ENCODE measurements at places on chromosomes 7 and 10.

DNA sequence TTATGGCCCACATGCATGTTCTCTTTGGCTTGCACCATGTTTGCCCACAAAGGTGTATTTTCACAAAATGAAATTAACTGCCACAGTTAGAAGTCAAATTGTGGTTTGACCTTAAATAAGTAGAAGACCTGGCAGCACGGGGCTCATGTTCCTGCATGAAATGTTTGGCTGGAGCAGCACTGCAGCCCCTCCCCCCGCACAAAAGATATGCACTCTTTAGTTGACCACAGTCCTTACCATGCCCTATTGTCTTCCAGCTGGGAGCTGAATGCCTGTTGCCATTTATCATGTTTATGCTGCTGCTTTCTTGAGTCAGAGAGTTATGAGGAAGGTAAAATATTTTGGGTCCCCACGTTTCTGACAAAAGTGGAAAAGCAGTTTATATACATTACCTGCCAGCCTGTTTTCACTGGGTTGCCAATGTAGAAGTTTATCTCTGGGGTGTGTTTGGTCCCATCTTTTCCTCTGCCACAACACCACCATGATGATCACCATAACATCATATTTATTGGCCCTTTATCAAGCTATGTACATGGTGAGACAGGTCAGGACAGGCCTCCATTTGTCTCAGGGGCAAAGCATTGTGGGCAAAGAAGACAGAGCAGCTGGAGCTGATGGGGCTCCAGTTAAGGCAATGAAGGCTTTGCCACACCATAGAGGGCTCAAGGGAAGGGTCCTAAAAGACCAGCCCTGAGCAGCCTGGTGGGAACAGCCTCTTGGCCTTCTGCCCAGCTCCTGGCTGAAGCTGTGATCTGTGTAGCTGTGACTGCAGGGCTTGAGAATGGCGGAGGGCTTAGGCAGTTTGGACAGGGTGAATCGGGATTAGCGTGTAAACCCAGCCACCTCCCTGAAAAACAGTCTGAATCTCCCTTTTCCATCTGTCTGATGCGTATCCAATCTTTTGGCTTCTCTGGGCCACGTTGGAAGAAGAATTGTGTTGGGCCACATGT lies 5.4 kb downstream of the PRF1 start:
- no peak for DNase-seq

DNA sequence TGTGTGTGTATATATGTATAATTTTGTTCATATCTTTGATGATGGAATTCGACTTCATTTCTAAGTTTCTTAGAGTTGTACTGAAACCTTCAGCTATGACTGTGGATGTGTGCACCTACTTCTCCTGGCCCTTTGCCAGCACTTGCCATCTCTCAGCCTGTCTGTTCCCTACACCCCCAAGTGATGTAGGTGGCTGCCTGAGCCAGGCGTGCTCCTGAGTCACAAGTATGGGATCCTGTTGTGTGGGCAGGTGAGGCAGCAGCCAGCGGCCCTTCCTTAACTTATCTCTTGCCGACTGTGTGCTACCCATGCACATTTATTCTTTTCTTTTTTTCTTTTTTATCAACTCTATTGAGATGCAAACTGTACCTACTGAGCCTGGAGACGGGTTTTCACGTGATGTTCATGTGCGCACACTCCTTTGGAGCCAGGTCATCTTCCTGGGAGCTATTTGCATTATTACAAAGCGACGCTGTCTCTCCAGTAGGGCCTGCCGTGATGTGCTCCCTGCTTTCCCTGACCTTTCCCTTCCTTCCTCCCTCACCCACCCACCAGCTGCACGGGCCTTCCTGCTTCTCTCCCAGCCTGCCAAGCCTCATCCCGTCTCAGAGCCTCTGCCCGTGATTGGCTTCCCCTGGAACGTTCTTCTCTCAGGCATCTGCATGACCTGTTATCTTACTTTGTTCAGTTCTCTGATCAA lies 31.3 kb upstream of the GALNT11 start:
- DNase-seq = no peak

- no peak for DNase-seq
Measured at GRCh38 chr7:47493976-47494911, 87.7 kb downstream of the TNS3 start.

DNA sequence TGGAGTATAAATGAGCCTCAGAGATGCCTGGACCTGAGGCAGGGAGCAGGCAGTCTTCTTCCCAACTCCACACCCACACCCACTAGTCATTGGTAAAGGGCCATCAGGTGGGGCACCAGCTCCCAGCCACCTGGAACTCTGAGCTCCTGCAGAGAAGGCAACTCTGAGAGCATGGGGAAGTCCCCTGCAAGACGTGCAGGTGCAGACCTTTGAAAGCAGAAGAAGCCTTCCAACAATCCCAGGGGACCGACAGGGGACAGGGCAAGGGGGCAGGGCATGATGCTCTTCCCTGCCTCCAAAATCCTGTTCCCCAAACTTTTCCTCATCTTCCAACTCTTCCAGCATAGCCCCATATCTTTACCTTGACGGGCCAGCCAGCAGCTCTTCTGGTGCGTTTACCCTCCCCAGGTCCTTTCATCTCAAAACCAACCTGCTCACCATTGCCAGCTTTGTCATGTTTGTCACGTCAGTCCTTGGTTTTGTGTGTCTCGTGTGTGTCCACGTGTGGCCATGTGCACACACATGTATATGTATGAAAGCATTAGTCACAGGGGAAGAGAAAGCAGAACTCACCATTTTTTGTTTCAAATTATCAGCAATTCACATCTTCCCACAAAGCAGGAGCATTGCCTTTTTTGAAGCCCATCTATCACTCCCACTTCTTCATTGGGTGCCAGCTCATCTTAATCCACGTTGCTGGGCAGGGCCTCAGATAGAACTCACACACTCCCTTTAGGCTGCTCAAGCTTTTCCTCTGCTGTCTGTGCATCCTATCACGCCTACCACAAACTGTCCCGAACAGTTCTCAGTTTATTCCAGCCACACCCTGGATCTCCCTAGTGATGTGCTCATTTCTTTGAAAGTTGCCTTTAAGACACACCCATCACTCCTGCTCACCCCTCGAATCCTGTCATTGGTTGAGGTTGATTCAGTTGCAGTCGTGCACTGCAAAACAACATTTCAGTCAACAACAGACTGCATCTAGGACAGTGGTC lies 41.0 kb upstream of the AMPH start:
- no peak for DNase-seq

DNA sequence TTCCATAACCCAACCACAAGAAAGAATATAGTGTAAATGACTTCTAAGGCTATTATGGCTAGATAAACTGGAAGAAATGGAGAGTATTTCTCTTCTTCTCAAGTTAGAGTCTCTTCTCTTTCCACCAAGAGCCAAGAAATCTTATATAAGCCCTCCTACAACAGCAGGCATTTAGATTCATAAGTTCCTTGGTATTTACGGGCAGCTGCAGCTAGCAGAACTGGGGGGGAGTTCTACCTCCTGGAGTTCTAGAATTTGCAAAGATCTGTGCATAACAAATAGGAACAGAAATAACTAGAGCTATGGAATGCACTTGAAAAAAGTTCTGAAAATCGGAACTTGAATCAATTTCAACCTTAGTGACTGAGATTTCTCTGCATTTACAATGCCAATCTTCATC lies 715.2 kb upstream of the GRM3 start:
- DNase-seq = no peak

- peak; percentile 32 for DNase-seq
Measured at GRCh38 chr7:2710901-2711551, 23.0 kb downstream of the AMZ1 start.

DNA sequence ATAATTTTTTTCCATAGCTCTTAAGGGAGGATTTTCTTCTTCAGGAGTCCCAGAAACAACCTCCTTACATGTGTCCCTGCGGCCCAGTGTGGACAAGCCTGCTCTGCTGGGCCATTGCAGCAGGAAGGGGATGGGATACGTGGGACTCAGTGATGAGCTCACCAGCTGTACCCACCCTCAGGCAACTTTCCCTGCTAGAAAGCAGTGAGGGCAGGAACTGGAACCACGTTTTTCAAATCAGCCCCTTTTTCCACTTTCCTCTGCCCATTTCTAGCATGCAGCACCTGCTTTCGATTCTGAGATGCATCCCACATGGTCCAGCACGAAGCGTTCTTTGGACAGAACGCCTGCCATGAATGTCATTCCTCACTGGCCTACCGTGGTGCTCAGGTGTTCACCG lies 232.7 kb downstream of the KLF6 start:
- DNase-seq = no peak

GRCh38 chr10:95474228-95475002 lies 86.8 kb downstream of the SORBS1 start:
- no peak for DNase-seq

- DNase-seq = no peak
Measured at GRCh38 chr7:48045195-48045765, 9.9 kb downstream of the C7orf57 start.

- DNase-seq = no peak
Measured at GRCh38 chr7:41975849-41976248, 261.2 kb downstream of the GLI3 start.

- no peak for DNase-seq
Measured at GRCh38 chr7:34041707-34042106, 136.4 kb downstream of the BMPER start.

GRCh38 chr10:89236226-89236797 lies 15.3 kb downstream of the LIPA start:
- no peak for DNase-seq

DNA sequence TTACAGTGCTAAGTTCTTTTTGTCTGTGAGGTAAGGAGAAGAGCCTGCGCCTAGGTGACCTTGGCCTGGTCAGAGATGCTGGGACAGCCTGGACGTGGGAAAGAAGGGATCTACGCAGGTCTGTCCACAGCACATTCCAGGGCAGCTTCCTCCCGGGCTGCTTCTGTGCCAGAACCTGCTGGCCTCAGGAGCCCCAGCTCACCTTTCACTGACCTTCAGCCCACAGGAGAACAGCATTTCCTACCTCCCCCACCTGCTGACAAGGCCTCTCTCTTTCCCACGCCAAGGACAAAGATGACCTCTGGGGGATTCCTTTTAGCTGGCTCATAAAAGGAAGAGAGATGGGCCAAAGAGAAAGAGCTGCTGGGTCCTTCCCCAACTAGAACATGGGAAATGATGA lies 260.6 kb downstream of the KCNMA1 start:
- no peak for DNase-seq

- DNase-seq = no peak
Measured at GRCh38 chr10:16904639-16905061, 87.4 kb upstream of the RSU1 start.

- DNase-seq = no peak
Measured at GRCh38 chr7:87110778-87111177, 41.5 kb upstream of the DMTF1 start.

DNA sequence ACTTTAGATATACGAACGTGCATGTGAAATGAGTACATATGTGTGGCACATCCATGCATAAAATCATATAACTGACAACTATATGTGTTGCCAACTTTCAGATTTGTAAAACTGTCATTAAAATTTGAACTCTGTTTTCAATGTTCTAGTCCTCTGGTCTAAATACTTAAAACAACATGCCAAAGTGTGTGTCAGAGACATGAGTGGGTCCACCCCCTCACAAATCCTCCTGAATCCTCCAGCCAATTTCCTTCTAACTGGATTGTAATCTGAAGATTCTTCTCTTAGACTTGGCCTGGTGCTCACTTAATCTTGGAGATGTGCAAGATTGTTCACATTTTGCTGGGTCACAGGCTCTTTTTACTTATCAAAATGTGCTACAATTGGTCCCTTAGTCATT lies 184.1 kb downstream of the RELN start:
- DNase-seq = no peak

Measured in NK-92 treated with Interleukin-12 subunit alpha and Interleukin-12 subunit beta, amount 100 ng/mL, for 24 hours (cell line).